Erythroblast (primary cell): ENCODE measurements at places on chromosomes 2 and 18.

DNA sequence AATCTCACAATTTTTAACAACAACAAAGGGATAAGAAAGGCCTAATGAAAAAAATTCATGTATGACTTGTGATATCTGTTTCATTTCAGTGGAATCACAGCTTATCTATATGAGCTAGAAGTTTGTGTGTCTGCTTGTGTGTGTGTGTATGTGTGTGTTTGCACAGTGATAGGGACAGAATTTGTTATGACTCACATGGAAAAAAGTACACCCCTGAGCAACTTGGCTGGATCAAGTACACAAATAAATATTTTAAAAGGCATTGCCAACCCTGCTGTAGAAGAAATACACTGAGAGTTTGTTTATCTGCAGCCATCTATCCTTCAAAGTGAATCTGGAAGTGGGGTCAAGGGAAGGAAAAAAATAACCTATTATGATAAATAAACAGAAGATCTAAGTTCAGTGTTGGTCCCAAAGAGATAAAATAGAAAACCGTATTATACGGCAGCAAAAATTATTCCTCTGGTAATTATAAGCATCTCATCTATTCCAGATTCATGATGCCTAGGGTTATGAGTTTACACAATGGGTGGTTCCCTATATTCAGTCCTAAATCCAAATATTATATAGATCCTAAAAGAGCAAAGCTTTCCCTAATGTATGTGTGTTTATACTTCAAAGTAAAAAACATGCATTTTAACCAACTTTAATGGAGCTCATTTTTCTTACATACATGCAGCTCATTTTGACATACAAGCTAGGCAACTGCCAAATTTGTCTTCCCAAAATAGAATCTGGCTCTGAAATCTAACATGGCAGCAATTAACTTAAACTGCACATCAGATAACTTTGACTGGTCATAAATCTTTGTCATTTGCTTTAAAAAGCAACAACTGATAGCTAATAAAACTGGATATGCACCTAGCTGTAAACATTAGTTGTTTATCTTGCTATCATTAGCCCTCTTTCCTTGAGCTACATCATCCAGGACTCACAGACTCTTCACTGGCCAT, 420.6 kb downstream of the IRS1 start:
- no peak for DNase-seq

DNA sequence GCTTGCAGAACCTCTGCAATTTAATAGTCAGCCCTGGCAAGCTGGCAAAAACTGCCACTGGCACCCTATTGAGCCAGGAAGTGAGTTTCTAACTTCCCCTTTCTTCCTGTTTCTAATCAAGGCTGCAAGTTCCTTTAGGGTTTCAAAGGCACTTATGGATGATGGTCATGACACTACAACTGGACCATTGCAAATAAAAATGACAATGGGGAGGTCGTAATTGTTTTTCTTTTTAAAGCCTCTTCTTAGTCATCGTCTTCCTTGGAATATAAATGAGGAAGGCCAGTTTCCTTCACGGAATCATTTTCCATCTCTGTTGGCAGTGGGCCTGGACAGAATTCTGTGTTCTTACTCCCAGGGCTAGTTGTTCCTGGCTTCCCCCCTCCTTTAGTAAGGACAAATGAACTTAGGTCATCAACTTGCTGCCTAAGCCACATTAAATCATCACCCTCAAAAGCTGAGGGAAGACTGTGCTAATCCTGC, 35.8 kb downstream of the SH3RF3 start:
- no peak for DNase-seq

- no peak for DNase-seq
These were observed 690.5 kb downstream of the ADCYAP1 start for GRCh38 chr18:1595195-1595594.

DNA sequence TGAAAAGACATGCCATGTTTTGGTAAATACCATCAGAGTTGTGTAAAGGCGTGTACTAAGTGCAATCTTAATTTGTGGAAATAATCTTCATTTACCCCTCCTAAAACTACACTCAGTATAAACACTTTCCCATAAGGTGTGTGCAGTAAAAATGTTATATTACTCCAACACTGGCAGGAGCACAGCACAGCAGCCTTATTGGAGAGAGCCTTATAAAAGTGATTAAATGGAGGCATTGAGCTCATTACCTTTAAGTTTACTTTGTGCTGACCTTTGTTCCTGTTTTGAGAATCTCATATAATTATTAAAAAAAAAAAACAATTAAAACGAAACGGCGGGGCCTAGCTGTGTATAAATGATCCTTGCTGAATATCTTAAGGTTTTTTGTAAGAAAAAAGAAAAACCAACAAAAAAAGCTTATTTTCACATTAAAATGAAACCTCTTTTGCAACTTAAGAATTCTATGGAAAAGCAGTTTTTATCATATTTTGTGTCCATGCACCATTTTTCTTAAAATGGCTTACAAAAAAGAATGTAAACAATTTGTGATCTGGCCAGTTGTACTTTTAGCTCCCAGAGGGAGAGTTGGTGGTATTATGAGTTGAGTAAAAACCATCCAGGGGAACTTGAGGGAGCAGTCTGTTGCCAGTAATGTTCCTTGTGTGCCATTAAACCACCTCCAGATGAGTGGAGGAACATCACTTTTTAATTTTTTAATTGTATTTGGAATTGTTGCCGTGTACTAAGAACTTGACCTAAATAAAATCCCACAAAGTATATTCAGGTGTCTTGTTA, 103.4 kb downstream of the ABI2 start:
- DNase-seq, result no peak
